ENCODE measurements at places on chromosomes 11 and 22.
A peak's percentile ranks its signal among the peaks of the same experiment; 100 is the strongest.

DNA sequence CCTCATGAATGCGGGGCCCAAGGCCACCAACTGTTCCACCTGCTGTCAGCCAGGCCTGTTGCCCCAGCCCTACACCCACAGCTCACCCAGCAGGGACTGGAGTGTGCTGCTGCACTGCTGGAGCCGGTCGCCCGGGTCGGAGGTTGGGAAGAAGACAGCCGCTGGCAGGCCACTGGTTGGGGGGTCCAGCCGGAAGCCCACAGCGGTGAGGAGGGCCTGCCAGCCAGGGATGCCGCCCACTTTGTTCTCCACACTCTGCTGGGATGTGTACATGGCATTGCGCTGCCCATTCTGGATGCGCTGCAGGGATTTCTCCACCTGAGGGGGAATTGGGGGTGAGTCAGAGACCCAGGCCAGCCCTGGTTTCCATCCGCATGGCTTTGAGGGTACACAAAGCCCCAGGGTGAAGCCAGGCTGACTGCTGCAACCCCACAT lies 74.2 kb upstream of the PITPNB start:
- no peak for DNase-seq

DNA sequence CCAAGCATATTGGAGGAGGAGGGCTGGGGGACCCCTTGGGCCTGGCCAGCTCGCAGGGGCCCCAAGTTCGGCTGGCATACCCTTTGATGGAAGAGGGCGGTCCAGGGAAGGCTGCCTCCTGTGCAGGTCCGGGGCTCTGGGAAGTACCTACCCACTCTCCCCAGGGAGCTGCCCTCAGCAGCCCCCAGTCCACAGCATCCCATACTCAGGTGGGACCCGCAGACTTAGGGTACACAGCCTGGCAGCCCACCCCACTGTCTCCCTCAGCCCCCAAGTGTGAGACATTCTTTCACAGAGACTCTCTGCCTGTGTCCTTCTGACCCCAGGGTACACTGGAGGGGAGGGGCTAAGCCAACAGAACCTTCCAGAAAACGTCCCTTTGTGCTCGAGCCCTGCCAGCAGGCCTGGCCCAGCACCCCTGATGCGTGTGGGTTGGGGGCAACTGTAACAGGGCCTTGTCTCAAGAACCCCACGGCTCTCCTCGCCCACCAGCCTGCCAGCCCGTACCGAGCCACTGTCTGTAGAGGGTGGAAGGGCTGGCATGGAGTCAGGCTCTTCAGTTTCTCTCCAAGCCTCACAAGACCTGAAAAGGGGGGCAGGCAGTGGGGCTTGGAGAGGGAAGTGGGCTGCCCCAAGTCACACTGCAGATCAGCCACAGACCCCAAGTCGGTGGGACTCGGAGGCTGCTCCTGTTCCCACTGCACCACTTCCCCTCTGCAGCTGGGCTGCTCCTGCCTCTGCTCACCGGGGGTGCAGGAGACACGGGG lies 7.0 kb upstream of the TNFRSF13C start:
- DNase-seq: no peak

GRCh38 chr11:72349616-72350218 lies 84.6 kb downstream of the CLPB start:
- peak; percentile 21 for DNase-seq

DNA sequence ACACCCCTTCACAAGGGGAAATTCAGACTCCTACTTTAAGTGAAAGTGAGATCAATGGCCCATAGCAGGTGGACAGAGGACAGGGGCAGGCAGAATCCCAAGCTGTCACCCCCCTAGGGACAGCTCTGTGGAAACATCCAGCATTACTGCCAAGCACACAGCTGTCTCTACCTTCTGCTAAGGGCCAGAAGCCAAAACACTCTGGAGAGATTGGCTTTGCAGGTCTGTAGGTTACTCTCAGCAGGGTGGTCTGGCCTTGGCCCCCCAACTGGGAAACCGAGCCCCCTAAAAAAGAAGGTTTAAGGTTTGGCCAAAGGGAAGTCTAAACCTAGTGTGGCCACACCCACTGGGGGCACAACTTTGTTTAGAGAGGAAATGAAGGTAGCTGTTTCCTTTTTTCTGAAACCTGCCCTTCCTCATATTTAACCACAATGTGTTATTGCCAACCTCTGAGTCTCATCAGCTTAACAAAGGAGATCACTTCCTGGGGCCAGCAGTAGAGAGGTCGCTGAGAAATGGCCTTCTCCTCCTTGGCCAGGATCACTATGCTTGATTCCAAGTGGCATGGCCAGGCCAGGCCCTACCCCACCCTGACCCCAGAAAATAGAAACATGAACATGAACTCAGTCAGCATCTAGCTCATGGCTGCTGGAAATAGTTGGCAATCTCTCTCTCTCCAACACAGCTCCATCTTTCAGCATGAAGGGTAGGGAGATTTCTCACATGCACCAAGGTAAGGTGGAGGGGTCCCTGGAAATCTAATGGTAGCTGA lies 25.9 kb upstream of the SCARF2 start:
- peak; percentile 54 for DNase-seq

DNA sequence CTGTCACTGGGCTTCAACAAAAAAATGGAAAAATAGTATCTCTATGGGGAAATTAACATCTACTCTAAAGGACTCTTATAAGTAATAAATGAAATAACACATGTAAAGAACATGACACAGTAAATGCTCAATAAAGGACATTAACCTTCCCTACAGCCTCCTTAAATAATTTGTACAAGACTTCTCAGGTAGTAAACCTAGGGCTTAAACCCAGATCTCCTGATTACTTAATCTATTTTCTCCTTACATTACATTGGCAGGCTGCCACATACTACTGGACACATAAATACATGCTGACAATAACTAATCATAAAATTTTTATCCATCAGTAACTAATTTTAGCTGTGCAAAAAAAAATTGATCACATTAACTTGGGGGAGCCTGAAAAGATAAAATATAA lies 4.9 kb downstream of the AMBRA1 start:
- DNase-seq: no peak

- DNase-seq: no peak
Observed at GRCh38 chr11:114511079-114511478, 48.6 kb downstream of the NXPE1 start.

DNA sequence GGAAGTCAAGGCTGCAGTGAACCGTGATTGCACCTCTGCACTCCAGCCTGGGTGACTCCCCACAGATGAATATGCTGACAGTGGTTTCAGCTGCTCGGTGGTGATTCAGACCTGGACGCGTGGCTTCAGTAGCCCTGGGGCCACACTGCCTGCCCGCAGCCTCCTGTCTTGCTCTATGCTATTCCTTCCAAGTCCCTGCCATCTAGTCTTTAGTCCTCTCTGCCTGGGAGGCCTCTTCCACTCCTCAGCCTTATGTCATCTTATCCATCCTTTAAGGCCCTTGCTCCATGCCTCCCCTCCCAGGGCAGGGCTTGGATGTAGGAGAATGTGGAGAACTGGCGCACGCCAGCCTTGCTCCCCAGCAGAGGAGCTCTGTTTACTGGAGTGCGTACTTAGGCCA lies 23.0 kb downstream of the YDJC start:
- no peak for DNase-seq

GRCh38 chr11:12179019-12179418 lies 68.6 kb downstream of the MICAL2 start:
- no peak for DNase-seq

GRCh38 chr11:84922836-84923235 lies 704.3 kb downstream of the DLG2 start:
- DNase-seq: no peak

- DNase-seq: no peak
Observed at GRCh38 chr11:16909359-16910035, 104.7 kb downstream of the PLEKHA7 start.

GRCh38 chr11:66951135-66951534 lies 7.0 kb downstream of the PC start:
- DNase-seq: no peak

DNA sequence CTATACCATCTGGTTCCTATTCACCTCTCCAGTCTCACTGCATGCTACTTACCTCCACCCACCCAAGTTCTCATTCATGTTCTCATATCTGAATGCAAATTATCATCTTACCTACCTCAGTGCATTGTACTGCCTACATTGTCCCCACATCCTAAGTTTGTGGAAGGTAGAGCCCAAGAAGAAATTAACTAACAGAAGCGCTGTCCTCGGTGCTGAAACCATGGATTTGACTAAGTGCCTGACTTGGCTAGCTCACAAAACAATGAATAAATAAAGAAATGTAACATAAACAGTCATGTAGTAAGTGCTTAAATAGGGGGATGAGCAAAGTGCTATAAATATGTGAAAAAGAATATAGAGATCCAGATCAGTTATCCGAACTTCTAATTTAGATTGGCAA lies 63.2 kb downstream of the GRIA4 start:
- peak; percentile 21 for DNase-seq

- DNase-seq: no peak
Observed at GRCh38 chr22:37739611-37740049, 42.8 kb downstream of the TRIOBP start.

GRCh38 chr22:25673713-25674112 lies 68.3 kb upstream of the MYO18B start:
- DNase-seq: no peak

DNA sequence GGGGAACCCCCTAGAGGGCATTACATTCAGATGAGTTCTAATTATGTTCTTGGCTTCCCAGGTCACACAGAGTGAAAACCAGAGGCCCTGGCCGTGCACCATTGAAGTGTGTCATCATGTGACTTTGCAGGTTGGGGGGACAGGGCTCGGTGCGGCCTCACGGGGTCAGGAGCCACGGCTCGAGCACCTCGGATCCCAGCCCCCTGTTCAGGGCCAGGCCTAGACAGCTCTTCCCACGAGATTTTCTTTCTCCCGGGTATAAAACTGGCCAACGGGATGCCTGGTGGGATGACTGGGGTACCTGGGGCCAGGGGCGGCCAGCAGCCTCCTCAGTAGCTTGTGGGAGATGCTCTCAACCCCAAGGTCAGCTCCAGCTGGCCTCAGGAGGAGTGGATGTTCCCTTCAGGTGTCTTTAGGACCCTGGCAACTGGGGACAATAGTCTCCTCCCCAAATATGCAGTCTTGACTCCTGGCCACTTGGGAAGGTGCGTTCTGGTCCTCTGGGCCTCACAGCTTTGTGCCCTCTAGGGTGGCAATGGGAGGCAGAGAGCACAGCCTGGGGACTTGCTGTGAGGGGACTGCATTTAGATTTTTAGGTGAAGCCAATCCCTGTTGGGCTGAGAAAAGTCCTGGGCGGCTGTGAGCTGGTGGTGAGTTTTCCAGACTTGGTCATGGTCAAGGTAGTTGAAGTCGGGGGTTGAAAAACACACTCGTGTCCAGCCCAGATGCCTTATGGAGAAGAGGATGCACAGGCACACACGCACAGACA lies 95.6 kb downstream of the KCNQ1 start:
- DNase-seq: no peak

DNA sequence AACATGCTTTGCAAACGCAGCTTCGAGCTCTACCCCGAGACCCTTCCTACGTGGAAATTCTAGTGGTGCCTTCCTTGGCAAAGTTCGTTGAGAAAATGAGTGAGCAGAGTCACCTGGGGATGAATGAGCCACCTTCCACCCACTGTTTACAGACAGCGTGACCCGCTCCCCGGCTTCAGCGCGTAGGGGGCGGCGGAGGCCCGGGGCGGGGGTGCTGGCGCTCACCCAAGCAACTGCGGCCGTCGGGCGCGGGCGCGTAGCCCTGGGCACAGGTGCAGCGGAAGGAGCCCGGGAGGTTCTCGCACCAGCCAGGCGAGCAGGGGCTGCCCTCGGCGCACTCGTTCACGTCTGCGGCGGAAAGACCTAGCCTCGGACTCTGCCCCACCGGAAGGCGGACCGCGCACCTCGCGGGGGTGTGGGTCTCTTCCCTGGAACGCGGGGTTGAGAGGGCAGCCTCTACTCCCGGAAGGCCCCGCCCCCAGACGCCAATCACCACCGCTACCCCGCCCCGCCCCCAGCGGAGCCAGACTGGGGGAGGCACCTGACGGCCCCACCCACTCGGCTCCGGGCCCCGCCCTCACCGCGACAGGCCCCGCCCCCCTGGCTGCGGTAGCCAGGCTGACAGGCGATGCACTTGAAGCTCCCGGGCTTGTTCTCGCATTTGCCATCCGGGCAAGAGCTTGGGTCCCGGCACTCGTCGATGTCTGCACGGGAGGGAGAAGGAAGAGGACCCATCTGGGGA lies 11.8 kb downstream of the LTBP3 start:
- peak; percentile 98 for DNase-seq

DNA sequence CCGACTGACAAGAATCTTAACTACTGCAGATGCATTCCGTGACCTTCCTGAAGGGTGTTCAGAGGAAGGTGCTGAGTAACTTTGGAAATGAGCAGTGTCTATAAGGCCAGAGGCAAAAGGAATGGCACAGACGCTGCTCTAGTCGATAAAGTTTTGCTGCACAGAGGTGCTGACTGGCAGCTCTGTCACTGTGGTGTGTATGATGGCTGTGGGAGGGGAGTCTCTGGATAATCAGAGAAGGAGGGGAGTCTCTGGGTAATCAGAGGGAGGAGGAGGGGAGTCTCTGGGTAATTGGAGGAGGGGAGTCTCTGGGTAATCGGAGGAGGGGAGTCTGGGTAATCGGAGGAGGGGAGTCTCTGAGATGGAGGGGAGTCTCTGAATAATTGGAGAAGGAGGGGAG lies 18.4 kb downstream of the PTDSS2 start:
- DNase-seq: no peak

GRCh38 chr11:47004595-47005033 lies 68.1 kb downstream of the CSTPP1 start:
- DNase-seq: peak; percentile 79

GRCh38 chr11:12453243-12453642 lies 75.9 kb downstream of the PARVA start:
- no peak for DNase-seq

DNA sequence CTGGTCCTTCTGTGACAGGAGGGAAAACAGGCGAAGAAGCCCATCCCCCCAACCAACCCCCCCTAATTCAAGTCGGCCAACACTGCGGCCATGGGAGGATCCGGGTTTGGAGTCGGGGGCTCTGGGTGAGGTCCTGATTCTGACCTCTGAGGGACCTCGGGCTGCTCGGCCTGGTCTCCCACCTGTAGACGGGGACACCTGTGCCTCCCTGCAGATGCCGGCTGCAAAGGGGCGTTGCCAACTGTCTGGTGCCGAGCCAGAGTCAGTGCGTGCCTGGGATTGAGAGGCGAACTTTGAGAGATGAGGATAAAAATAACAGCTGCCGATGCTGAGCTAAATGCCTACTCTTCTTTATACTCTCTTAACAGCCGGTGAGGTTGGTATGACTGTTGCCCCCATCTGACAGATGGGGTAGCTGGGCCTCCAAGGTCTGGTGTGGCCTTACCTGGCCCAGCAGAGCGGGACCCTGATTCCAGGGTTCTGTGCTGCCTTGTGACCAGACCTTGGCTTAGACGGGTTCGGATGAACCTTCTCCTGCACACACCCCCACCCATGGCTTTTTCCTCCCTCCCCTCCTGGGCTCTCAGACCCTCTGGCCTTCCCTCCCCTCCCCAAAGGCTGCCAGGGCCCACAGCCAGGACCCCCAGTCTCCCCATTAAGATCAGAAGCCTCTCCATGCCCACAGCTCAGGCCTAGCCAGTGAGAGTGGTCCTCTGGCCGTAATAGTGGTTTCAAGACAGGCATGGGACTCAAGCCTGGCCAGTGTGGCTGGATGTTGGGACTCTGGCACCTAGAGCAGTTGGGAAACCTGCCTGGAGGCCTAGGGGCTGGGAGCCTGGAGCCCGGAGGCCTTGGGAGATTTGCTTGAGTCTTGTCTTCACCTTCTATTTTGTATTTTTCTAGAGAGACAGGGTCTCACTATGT lies 41.7 kb downstream of the KCNJ4 start:
- no peak for DNase-seq

Data from common myeloid progenitor, CD34-positive (primary cell).